Activated T-helper 2 cell treated with anti-CD3 and anti-CD28 coated beads, Interferon-gamma antibody, Interleukin-2, Interleukin-4, amounts not matched to agents 10 μg/mL and 5 μg/mL and 100 μg/mL, durations not matched to agents 14 hours and 24 hours and 36 hours (primary cell): ENCODE measurements at places on chromosomes 11 and 22. TPM values are rescaled to one million over a fixed set of nuclear protein-coding genes. Genes with fewer than 3 reads are reported as not detected.

The FGF4 gene
- not detected in 2 replicates for total RNA-seq

The LMO2 gene
- not detected in 2 replicates for total RNA-seq

The SCN4B gene
- total RNA-seq = 0.30 and 0.32 TPM in 2 replicates

The OSM gene
- 148 and 152 TPM in 2 replicates for total RNA-seq

The FZD4 gene
- 0.11 and 0.16 TPM in 2 replicates for total RNA-seq

The IL17REL gene
- total RNA-seq = not detected in 2 replicates

The PTPRCAP gene
- 89.8 and 94.4 TPM in 2 replicates for total RNA-seq

The ALDH3B1 gene
- not detected in 2 replicates for total RNA-seq

The MS4A12 gene
- total RNA-seq = not detected in 2 replicates
